ENCODE measurements at places on chromosomes 12 and 14.

DNA sequence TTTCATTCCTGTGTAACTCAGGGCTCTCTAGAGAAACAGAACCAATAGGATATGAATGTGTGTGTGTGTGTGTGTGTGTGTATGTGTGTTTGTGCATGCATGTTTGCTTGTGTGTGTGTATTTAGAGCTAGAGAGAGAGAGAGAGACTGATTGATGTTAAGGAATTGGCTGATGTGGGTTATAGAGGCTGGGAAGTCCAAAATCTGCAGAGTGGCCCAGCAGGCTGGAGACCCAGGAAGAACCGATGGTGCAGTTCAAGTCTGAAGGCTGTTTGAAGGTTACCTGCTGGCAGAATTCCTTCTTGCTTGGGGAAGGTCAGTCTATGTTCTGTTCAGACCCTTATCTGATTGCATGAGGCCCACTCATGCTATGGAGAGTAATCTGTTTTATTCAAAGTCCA, 64.7 kb downstream of the ADCK1 start:
- no peak for DNase-seq

DNA sequence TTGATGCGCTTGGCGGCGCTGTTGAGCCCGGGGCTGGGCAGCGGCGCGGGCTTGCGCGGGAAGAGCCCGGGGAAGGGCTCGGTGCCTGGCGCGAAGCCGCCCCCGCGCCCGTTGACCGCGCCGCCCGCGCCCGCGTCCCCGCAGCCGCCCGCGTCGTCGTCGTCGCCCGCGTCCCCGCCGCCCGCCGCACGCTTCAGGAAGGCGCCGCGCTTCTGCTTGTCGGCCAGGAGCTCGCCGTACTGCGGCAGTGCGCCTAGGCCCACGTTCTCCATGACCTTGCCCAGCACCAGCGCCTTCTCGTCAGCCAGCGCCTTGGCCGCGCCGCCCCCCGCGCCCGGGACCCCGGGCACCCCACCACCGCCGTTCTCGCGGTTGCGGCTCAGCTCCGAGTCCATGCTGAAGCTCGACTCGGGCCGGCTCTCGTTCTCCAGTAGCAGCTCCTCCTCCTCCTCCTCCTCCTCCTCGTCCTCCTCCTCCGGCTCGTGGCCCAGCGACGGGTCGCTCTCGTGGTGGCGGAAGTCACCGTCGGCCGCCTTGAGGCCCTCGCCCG, 97.2 kb downstream of the BCL11B start:
- DNase-seq = no peak

GRCh38 chr12:127723251-127723650, 543.7 kb upstream of the TMEM132C start:
- DNase-seq = no peak

DNA sequence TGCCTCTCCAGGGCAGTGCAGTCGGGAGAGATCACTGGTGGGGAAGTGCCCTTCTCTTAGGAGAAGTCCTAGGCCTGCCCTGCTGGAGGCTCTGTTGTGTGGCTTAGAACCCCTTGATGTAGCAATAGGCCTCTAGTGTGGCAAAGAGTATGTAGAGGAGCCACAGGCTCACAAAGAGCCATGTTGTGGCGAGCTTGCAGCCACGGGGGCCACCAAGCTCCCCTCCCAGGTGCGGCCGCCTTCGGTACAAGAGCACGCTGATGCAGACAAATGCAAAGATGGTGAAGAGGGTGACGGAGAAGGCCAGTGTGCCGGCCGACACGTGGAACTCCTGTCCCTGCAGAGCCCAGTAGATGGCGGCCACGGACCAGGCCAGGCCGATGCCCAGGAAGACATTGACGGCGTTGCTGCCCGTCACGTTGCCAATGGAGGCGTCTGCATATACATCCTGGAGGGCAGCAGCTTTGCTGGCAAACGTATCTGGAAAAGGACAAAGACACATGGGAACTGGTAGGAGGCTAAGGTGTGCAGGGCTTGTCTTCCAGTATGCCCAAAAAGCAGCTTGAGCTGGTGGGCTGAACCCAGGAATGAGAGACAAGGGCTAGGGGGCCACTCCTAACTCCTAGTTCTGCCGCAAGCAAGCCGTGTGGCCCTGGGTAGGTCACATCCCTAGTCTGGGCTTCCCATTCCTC, 142.8 kb downstream of the SLC8A3 start:
- DNase-seq = peak; percentile 6

DNA sequence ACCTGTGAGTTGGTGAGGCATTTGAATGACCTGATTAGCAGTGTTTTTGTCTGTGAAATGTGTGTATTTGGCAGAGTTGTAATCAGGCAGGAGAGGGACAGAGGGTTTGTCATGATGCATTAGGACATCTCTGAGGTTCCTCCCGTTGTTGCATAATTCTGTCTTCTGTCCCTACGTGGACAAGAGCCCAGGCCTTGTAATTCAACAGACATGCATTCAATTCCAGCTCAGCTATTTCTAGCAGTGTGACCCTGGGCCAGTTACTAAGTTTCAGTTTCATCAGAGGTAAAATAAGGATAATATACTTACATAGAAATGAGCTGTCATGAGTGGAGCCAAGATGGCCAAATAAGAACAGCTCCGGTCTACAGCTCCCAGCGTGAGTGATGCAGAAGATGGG, 208.6 kb downstream of the SLC38A4 start:
- peak; percentile 34 for DNase-seq

- DNase-seq = no peak
Observed at GRCh38 chr14:94049625-94050023, 23.5 kb downstream of the OTUB2 start.

DNA sequence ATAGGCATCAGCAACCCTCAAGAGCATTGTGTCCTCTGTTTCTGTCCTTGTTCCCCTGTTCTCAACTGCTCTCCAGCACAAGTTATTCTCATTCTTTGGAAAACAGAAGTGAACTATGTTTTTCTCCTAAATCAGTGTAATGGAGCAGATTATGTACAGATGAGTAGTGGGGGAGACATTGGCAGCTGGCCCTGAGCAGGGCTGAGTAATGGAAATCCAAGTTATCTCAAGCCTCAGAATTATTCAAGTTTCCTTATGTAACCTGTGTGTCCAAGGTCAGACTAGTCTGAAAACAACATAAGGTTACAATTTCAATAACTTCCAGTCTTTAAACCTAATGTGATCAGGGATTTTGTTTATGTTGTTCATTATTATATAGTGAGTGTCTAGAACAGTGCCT, 116.1 kb upstream of the FUT8 start:
- no peak for DNase-seq

GRCh38 chr12:71551529-71551928, 111.9 kb downstream of the LGR5 start:
- DNase-seq = no peak

- DNase-seq = no peak
Observed at GRCh38 chr12:92471551-92471950, 231.2 kb upstream of the PLEKHG7 start.

- no peak for DNase-seq
Observed at GRCh38 chr14:72894623-72895378, 900 bp upstream of the DPF3 start.

GRCh38 chr14:32183151-32184058, 18.4 kb upstream of the RNU6-7 start:
- DNase-seq = no peak

DNA sequence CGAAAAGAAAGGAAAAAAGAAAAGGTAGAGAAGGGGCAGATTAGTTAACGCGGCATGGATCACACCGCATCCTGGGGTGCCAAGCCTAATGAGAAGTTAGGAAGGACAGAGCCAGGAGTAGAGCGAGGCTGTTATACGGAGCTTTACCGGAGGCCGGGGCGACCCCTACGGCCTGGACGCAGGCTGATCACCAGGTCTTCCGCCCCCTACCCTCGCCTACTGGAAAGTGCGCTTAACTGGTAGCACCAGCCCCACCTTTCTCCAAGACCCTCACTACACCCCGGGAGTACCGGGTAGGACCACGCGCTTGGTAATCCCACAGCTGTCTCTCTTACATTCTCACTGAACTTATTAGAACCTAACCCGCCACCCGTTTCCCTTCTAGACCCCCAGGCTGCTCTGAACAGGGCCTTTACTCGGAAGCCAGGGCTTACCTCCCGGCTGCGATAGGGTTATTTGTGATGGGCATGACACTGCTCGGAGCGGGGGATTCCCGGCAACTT, 33.8 kb downstream of the WBP11 start:
- no peak for DNase-seq

DNA sequence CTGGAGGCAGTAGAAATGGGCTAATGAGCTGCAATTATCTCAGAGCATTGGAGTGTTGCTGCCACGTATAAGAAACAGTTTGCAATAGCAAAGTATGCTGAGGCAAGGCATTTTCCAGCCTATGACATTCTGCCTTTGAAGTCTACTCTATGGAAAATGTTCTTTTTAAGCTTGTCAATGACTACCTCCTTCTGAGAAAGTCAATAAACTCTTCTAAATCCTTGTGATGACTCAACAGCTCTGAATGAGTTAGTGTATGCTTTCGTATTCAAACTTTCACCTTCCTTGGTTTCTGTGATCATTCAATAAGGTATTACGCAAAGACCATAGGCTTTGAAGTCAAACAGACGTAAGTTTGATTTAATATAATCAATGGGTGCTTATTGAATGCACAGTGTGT, 111.2 kb downstream of the CAPZA3 start:
- no peak for DNase-seq
